ENCODE measurements at places on chromosomes 7 and 10.

DNA sequence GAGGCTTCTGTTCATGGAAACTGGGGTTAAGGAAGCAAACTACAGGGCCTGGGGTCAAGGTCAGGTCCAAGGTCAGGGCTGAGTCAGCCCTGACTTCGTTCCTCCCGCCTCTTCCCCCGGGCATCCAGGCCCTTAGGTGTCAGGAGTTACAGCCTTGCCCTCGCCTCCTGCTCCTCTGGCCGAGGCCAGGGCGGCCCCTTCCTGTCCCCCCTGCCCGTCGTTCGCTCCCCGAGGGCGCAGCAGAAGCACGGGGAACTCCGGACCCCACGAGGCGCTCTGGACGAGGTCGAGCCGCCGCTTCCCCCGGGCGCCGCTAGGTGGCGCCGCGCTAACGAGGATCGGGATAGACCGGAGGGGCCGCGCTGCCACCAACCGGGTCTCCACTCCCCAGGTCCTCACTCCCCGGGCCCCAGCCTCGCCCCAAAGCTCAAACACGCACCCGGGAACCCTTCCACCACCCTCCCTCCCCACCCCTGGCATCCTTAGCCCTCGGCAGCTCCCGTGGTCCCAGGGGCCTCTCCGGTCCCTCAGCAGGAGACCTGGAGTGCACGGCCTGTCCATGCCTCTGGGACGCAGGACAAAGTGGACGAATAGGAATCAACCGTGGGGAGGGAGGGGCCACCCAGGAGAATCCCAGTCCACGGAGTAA is 59.2 kb upstream of the MYL10 start:
- peak; percentile 87 for DNase-seq

DNA sequence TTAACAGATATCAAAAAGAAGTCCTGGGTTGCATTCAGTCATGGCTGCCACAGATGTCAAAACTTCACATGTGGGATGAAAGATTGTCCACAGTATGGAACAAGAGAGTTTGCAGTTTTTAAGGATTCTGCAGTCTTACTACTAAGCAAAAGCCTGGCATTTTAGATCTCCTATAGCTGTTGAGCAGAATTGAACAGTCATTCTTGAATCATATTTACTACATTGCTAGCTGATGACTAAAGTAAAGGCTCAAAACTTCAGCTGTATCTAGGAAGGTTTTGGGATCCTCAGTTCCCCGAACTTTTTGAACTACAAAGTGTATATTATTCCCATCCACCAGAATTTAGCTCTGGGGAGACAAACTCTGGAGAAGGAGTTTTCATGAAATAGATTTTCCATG is 31.0 kb downstream of the BET1 start:
- no peak for DNase-seq

DNA sequence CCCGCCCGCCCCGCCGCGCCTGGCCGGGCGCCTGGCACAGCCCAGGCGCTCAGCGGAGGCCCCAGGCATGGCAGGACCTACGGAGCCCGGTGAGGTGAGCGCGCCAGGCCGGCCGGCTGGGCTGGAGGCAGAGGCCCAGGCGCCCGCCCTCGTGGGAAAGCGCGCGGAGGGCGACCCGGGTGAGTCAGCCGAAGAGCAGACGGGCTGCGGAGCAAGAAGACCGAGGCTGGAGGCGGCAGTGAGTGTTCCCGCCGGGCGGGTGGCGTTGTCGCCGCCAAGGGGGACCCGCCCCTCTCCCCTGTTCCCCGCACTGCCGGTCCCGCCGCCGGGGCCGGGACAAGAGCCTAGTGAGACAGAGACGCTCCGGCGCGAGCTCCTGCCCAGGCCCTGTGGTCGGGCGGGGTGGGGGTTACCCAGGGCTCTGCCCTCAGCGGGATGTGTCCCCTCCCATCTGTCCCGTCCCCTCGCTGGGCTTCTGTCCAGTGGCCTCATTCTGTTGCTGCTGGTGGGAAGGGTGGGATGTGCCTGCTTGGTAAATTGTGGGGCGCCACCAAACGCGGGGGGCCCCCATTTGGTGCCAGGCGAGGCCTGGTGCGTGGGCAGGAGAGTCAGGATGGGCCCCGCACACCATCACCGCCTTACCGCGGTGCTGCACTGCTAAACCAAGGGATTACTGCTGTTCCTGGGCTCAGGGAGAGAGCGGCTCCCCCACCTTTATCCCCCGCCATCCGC is 17.0 kb upstream of the NODAL start:
- DNase-seq = peak; percentile 44

DNA sequence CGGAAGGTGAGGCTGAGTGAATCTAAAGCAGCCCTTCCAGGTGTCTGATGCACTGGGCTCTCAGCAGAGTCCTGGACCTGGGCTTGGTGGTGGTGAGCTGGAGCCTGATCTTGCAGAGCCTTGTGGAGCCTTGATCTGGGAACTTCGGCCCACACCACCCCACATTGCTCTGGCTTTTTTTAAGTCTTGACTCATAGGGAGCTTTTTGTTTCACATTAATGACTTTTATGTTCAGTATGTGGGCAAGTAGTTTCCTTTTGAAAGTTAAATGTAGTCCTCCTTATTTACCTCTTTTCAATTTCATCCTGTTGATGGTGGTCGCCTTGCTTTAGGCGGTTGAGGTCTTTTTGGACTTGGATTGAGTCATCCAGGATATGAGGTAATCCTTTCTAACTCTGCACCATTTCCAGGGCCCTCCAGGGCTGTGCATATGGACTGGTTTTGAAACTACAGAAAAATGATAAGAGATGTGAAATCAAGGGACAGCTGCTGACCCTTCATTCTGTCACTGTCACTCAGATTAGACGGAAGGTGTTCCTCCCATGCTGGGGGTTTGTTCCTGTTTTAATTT is 2.9 kb upstream of the NRAP start:
- no peak for DNase-seq

DNA sequence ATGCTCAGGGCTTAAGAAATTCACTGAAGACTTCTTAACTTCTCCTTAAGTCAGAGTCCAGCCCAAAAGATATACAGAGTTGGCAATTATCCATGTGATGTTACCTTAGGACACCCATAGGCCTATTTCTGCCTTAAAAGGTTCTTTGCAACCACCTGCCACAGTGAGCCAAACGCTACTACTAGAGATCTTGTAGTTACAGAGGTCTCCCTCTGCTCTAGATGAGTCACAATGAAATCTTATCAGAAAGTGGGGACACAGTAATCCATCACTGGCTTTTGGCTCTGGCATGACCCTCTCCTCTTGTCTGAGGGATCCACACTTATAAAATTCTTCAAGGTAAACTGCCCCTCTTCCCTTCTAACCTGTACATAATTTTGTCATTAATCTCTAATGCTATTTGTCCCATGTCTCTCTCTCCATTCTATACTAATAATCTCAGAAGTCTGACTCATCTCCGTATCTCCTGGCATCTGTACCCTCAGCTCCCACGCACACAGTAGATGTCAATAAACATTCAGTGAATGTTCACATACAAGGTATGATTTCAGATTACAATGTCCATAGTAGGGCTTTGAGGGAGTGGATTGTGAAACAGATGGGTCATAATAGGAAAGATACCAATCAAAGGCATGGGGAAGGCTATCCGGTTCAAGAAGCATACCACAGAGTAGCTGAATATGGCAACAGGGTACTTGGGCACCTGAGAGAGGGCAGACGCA is 112.1 kb downstream of the SGMS1 start:
- DNase-seq = no peak

- DNase-seq = no peak
These were observed 49.5 kb upstream of the ZPBP start for GRCh38 chr7:50142425-50143017.

DNA sequence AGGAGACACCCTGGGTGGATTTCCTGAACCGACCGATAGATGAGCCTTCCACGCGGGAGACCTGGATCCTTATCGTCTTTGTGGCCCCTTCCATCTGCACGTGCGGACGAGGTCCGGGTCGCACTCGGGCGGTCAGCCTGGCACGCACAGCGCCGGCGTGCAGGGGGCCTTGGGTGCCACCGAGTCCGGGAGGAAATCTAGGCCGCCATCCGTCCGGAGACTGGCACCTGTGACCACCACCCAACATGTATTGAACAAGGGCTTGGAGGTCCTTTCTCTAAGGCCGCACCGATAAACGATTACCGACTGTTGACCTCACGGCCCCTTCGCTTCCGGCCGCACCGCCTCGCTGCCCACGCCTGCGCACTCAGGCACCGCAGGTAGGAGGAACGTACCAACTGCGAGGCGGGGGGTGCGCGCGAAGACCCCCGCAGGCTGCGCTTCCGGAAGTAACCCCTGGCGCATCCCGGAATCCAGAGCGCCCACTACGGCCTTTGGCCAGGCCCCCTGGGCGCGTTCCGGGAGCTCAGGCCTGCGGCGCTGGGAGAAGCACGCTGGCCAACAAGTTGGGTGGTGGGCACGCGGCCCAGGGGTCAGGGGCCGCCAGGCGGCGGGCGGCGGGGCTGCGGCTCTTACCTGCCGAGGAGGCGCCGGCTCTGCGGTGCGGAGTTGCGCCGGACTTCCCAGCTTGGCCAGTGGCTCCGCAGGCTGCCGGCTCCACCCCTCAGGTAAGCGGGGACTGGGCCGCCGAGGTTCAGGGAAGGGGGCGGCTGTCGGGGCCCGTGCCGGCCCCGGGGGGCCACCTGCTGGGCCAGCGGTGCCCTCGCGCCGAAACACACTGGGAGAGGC is at the start of the genes ACTR3C and LRRC61:
ACTR3C (minus strand) TSS at position 713 of the 849 bp plus-strand sequence. CDS start 28,249 bp downstream, outside the sequence.
LRRC61 (plus strand) TSS at position 523 of the 849 bp plus-strand sequence. CDS start 13,507 bp downstream, outside the sequence.
- DNase-seq = no peak

GRCh38 chr10:124286621-124287020 is 132.1 kb downstream of the OAT start:
- no peak for DNase-seq

DNA sequence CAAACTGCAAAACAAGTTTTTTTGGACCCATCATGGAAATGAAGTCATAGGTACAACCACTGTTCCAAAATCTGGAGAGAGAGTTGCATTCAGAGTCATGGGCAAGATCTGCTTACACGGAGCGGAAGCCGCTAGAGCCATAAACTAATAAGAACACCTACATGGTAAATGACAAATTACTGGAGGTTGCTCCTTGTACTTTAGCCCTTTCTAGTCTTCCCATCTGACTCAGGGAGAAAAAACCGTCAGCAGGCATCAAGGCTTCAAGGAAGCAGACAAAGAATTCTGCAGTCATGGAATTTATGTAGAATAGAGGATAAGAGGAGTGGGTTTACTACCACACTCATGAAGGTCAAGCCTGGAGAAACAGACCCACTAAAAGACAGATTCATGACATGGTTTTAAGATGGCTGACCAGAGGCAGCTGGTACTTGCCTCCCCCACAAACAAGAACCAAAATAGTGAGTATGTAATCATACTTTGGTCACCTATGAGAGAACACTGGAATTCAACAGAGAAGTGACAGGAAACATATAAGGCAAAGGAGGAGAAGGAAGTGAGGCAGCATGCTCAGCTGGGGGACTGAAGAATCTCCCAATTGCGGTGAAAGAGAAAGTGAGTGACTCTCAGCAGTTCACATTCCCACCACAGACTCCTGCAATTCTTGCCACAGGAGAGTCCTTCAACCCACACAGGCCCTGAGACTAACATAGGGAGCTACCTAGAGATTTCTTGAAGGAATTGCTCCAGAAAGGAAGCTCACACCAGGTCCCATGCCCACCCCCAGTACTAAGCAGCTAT is 42.4 kb upstream of the ASAH2 start:
- no peak for DNase-seq

- no peak for DNase-seq
These were observed 666 bp downstream of the SMKR1 start for GRCh38 chr7:129502708-129503685.

DNA sequence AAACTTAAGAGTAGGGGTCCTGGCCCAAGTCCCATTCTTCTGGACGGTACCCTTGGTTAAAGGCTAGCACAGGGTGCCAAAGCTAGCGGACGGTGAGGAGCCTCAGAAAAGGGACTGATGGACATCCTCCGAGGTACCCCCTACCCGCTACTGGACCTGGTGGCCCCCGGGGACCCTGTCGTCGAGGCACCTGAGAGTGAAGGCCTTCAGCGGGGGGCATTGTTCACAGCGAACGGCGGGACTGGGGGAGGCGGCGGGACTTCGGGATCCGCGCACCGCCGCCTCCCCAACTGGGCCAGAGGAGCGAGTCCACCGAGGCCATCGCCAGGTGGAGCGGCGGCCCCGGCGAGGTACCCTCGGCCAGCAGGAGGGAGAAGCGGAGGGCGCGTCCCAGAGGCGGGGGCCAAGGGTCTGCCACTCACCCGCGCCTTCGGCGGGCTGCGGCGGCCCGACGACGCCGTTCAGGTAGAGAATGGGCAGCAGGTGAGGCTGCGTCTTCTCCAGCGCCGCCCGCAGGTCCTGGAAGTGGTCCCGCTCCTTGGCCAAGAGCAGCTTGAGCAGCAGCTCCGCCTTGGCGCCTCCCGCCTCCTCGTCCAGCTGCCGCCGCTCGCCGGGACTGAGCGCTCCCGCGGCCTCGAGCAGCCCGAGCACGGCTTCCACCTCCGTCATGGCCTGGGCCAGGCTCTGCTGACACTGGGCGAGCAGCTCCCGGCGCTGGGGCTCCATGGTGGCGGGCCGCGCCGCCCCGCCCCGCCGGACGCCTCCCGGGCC is 575 bp downstream of the DLG5 start:
- no peak for DNase-seq

DNA sequence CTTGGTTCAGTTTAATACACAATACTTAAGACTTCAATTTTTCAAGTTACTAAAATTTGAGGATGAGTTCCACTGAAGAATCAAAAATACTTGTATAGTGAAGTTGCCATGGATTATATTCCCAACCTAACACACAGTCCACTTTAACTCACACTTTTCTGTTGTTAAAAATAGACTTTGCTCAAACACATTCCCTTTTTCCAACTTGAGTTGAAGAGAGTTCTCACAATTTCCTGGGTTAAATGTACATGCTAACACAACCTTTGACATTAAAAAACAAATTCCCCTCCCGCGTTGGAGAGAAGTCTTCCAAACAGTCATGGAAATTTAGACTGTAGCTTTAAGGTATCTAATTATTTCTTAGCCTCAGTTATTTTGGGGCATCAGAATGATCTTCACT is 27.1 kb downstream of the SKIDA1 start:
- DNase-seq = no peak

DNA sequence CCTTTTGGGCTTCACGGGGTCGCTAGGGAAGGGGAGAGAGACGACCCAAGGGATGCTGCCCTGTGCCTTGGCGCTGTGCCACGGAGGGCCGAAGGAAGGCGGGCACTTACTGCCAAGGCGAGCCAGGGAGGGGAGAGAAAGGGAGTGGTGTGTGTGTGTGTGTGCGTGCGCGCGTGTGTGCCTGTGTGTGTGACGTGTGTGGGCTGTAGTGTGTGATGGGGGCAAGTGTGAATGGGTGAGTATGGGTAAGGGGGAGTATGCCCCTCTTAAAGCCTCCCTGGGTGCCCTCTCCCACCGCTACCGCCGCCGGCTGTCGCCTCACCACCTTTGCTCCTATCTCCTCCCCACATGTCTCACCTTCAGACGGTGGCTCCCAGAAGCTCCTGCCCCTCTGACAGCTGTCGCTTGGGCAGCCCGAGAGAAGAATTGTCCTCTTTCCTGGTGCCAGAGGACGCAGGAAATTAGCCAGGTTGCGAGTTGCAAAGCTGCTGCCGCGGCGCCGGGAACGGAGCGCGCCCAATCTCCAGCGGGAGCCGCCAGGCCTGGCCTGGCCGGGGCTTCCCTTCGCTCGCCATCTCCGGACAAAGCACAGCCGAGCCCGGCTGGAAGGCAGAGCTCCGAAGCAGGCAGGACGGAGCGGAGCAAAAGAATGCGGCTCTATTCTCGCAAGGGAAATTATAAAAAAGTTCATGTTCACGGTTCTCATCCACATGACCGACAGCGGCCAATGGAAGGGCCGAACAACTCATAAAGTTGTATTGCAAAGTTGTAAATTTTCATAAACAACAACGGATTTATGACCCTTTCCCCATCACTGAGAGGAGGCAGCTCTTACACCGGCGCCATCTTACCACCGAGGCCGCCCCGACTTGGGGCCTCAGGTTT is at the start of gene HOXA3:
HOXA3 (minus strand) TSS at position 653 of the 885 bp plus-strand sequence. CDS start 41,943 bp downstream, outside the sequence.
- DNase-seq = peak; percentile 47

All from omental fat pad (tissue), 4 donors.